Stimulated activated CD4-positive, alpha-beta T cell treated with anti-CD3 and anti-CD28 coated beads, Interleukin-1b, Interleukin-23, amount 100 ng/mL, for 4 hours (primary cell): ENCODE measurements at places on chromosomes 2 and 18.

DNA sequence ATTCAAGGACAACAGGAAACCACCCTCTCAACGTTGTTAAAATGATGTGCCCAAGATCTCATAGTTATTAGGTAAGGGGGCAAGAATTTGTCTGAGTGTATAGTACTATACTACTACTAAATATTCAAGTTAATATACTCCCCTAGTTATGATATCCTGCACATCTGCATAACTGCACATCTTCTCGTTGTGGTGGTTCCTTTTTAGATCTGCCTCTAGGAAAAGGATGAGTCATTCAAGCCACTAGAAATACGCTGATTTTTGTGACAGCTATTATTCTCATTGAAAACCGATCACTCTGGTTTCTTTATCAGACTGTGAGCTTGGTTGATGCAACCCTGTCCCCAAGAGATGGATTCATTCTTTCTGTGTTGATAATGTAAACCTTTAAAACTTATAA lies 1067.0 kb upstream of the FANCL start:
- DNase-seq, result no peak

- no peak for DNase-seq
Measured at GRCh38 chr2:24471662-24472061, 19.4 kb upstream of the NCOA1 start.

DNA sequence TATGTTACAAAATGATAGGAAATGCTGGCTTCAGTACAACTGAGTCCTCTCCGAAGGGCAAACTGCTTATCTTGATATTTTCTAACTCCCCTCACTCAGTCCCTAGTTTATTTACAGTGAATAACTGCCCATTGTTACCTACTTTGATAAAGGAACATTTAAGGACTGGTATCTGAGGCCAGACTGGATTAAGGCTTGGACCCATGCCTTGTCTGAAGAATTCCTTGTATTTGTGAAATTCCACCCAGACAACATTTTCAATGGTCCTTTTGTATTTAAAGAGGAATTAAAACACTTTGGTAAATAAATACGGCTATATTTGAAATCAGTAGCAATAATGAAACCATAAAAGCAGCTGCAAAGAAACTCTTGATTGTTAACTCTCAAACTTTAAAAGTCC lies 58.3 kb downstream of the PELI1 start:
- DNase-seq, result no peak

- no peak for DNase-seq
Measured at GRCh38 chr2:194735837-194736542, 921.0 kb upstream of the SLC39A10 start.

GRCh38 chr2:234139755-234140154 lies 89.3 kb downstream of the SPP2 start:
- no peak for DNase-seq

DNA sequence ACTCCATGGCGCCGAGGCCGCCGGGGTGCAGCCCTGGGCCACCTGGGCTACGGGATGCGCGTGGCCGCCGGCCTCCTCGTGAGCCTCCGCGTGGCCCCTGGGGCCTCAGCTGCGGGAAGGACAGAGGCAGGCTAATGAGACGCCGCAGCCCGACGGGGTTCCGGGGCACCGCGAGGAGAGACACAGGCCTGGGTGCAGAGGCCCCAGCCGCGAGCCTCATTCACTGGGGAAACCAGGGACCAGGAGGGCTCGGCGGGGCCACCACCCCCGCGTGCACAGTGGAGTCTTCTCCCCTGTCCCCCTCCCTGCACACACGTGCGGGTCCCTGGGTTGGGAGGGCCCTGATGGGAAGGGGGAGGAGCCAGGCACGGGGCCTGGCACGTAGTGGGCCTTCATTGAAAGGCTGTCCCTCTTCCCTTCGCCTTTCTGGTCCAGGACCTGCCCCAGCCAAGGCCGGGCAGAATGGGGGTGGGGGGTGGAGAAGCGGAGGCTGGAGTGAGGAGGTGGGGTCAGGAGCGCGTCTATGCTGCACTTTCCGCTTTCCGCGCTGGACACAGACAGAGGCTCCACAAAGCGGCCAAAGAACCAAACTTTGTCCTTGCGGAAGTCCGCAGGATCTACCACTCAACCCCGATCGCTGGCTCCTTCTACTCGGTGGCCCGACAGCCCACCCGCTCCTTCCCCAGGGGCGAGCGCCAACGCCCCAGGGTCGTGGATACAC lies 9.1 kb downstream of the ALPP start:
- no peak for DNase-seq

DNA sequence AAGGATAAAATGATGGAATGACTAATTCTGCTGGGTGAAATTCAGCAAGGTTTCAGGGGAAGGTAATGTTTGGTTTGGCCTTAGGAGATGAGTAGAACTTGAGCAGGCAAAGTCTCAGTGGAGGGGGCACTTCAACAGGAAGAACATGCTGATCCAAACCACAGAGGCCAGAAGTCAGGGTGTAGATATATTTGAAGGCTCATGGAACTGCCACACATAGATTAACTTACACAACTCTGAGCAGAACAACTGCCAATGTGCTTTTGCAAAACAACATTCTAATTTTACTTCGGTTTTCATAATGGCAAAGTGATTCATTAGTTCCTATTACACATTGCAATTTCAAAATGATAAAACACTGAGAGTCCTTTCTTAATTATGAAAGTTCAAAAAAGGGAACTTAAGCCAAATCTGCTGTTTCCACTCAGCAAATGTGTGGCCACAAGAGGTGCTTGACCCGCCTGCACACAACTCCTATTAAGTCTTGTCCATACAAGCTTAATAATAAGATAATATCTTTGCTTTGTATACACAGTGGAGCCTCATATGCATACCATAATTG lies 284.8 kb downstream of the MREG start:
- DNase-seq, result no peak

DNA sequence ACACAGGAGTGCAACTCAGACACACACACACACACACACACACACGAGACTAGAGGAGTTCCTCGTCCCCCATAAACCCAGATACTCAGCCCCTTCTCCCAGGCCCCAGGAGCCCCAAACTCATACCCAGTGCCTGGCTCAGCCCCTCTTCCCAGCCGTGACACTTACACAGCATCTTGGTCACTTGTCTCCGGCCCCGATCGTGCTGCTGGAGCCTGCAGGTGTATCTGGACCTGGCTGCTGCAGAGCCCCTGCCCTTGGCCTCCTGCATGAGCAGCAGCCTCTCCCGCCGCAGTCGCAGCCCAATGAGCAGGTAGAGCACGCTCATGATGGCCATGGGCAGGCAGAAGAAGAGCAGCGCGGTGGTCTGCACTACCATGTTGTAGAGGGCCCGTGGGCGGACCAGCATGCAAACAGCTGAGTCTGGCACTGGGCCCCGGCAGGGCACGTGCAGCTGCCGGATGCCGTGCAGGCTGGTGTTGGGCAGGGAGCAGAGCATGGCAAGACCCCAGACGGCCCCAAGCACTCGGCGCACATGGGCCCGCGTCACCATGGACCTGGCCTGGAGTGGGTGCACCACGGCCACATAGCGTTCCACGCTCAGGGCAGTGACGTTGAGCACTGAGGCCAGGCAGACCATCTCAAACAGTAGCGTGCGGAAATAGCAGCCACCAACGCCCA lies 2.1 kb downstream of the NMUR1 start:
- DNase-seq, result no peak

GRCh38 chr2:105879106-105879802 lies 134.5 kb downstream of the NCK2 start:
- DNase-seq, result no peak

DNA sequence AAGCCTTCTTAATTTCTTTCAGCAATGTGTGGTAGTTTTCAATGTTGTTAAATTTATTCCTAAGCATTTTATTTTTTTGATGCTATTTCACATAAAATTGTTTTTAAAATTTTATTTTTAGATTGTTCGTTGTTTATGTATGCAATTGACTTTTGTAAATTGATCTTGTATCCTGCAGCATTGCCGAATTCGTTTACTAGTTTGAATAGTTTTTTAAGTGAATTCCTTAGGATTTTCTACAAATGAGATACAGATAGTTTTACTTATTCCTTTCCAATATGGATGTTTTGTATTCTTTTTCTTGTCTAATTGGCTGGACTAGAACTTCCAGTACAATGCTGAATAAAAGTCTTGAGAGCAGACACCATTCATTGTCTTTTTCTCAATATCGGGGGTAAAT lies 55.6 kb downstream of the QPCT start:
- no peak for DNase-seq

DNA sequence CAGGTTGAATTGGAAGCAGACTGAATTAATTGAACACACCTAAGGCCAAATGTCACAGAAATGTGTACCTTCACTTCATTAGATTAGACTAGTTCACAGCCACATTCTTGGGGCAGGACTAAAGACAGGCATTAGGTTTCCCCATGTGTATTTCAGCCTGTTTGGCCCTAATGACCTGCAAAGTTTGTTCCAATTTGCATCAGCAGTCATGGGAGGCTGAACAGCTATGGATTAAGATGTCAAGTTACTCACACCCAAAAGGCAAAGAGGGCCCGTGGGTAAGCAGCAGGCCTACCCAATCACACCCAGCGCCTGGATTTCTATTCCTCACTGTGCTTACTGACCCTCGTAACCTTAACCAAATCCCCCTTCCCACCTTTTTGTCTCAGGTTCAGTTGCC lies 99.6 kb upstream of the RIOK3 start:
- no peak for DNase-seq

DNA sequence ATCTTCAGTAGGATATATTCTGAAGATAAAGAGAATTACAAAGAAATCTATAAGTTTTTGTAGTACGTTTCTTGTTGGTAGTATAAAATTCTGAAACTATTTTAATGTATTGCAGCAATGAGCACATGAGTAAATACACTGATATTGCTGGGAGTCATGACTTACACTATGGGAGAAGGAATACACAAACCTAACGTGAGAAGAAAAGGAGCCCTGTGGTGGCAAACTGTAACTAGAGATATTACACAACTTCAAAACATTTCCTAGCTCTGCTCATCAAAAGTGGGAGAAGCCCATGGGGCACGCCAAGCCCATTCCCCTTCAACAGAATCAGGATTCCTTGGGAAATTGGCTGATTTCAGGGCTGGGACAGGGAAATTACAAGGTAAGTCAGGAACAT lies 20.5 kb downstream of the SPIRE1 start:
- DNase-seq, result no peak

GRCh38 chr2:141027221-141027620 lies 1103.6 kb downstream of the LRP1B start:
- no peak for DNase-seq

- no peak for DNase-seq
Measured at GRCh38 chr2:119516121-119516520, 8.2 kb downstream of the SCTR start.

DNA sequence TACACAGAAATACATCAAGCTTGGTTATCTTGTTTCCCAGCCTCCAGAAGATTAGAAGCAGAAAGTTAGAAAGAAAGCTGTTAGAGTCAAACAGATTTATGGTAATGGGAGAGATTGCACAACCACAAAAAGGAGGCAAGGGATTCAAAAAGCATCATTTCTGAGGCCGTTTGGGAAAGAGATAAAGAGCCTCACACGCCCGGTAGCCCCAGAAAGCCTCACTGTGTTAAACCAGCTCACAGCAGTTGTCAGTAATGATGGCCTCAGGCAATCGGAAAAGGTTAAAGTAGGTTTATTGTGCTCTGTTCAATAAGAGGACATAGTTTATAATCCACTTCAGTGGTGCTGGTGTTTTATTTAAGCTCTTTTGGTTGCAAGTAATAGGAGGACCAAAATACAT lies 111.3 kb downstream of the DCC start:
- no peak for DNase-seq

- DNase-seq, result no peak
Measured at GRCh38 chr2:126729896-126730295, 73.9 kb downstream of the GYPC start.

GRCh38 chr2:17763641-17764333 lies 9.8 kb downstream of the GEN1 start:
- no peak for DNase-seq

GRCh38 chr2:169240405-169240804 lies 121.9 kb downstream of the LRP2 start:
- no peak for DNase-seq

- DNase-seq, result no peak
Measured at GRCh38 chr2:36781907-36782720, 85.6 kb downstream of the VIT start.

DNA sequence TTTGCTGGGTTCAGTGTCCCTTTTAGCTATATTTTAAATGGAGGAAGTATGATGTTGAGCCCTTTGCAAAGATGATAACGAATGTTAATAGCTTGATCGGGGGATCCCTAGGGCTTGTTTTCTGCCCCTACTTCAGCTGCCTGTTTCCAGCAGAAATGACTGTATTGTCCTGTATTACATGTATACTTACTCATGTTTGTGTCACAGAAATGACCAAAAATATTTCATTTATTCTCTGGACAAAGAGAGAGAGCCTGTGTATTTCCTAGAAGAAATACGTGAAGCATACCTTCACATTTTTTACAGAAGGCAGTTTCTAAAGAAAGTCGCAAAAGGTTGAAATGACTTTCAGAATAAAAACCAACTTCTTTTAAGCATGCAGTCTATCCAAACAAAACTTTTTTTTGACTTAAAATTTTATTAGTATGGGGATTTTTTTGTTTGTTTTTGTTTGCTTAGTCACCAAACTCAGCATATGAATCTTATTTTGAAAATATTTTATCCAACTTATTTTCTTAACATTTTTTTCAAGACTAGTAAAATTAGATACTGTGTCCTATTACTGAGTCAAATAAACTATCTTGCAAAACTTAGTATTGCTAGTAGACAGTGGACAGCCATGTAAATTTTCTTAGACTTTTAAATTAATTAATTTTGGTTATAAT lies 68.9 kb downstream of the PTRHD1 start:
- DNase-seq, result no peak

DNA sequence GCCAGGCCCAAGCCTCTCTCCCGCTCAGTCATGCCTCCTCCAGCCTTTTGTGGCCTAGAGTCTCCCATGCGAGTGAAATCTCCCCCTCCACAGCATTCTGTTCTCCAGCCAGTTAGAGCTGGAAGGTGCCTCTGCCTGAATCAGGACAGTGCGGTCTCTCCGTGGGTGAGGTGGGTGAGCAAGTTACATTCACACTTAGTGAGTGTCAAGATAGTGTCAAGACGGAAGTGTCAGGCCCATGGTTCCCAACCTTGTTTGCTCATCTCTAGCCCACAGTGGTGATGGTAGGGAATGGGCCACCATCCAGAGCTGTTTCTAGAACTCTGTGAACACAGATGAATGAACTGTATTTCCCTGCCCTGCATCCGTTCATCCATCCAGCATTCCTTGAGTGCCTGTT lies 59.5 kb downstream of the LPIN1 start:
- DNase-seq, result no peak

DNA sequence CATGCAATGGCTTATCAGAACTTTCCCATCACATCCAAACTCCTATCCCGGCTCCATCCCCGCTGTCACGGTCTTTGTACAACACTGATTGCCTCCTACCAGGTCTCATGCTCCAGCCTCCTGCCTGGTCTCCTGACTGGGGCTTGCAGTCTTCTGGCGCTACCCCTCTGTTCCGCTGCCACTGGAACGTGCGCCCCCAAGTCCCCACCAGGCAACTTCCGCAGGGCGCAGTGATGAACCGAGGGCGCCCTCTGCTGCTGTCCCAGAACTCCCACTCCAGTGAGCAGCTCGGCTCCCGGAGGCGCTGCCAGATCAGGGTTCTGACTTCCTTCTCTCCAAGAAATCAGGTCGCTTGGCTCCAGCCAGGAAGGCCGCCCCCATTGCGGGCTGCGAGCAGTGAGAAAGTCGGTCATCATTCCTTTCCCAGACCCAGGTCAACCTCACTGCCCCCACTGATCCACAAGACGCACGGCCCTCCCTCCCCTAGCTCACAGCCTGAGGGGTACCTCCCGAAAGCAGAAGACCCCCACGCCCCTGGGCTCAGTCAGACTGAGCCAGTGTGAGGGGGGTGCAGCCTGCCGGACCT lies 43.9 kb upstream of the RAB11FIP5 start:
- DNase-seq, result peak; percentile 18

- no peak for DNase-seq
Measured at GRCh38 chr2:9102861-9103662, 99.6 kb upstream of the MBOAT2 start.

GRCh38 chr18:24398540-24398939 lies 916 bp upstream of the OSBPL1A start:
- no peak for DNase-seq
